ENCODE measurements at places on chromosomes 2 and 18.

DNA sequence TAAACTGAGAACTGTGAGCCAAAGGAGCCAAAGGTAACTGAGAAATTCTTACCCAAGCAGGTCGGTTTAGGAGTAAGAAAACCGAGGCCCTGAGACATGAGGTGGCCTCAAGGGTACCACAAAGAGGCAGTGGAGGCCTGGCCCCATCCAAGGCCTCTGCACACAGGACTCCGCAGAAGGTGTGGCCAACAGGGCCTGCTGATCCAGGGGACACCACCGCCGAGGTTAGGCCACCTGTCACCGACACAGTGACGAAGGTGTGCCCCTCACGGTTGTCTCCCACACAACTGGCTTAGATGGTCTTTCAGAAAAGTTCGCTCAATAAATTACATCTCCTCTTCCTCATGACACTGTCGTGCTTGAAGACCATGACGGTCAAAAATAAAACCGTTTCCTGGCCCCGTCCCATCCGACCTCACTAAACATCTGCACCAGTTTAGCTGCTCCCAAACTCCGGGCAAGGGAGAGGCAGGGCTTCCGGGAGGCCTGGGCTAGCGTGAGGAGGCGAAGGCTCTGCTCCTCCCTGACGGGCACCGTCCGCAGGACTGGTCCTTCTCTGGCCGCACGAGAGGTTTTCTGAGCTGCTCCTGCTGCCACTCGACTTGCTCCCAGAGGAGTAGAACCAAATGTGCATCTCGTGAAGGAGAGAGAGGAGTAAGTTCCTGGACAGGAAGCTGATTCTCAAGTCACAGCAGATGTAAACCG lies 442.0 kb downstream of the EIPR1 start:
- DNase-seq, result no peak

GRCh38 chr2:170930131-170930990 lies 1.3 kb downstream of the GORASP2 start:
- peak; percentile 19 for DNase-seq

- DNase-seq, result no peak
Measured at GRCh38 chr18:35578481-35578880, 3.1 kb upstream of the GALNT1 start.

- peak; percentile 56 for DNase-seq
Measured at GRCh38 chr2:100964681-100965169, 37.4 kb upstream of the RPL31 start.

- no peak for DNase-seq
Measured at GRCh38 chr18:23521271-23521670, 18.0 kb downstream of the RMC1 start.

- DNase-seq, result no peak
Measured at GRCh38 chr18:49566217-49566770, 4.4 kb downstream of the LIPG start.

DNA sequence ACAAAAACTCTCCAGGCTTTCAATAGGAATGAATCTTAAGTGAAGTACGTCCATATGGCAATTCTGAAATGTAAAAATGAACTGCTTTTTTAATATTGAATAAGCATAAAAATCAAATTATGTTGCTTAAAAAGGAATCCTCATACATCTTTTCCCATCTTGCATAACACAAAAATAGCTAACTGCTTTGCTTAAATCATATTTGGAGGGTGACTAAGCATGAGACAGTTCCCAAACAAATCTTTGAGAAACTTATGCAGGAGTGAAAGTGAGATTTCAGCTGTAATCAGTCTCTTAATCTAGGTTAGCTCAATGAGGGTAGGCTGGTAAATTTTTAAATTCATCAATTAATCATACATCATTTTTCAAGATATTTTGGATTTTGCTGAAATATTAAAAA lies 111.5 kb downstream of the MBD5 start:
- peak; percentile 60 for DNase-seq

GRCh38 chr2:89797320-89798038 lies 1106.0 kb downstream of the RPIA start:
- DNase-seq, result no peak

GRCh38 chr18:52682260-52682659 lies 342.3 kb downstream of the DCC start:
- DNase-seq, result peak; percentile 30

DNA sequence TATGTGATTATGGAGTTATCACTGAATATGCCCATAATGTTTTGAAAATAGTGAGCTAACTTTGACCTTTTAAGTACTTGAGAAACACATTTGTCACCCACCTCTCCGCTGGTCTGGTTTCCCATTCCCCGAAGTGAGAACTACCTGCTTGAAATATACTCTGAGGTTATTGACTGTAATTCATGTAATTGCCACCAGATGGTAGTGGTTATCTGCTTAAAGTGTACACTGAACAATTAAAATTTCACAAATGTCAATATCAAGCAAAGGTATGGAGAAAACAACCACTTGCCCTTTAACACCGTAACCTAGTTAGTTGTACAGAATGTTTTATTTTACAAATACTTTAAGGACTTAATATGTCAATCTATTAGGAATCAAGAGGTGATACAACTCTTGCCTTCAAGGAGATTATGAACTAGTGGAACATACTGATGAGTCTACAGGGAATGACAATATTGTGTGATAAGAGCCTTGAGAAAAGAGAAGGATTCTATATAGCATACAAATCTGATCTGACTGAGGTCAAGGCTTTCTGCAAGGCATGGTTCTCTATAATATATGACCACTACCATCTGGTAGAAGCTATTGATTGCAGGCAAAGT lies 316.8 kb upstream of the KCNH7 start:
- peak; percentile 29 for DNase-seq

- no peak for DNase-seq
Measured at GRCh38 chr2:17748745-17749144, 4.9 kb downstream of the SMC6 start.

DNA sequence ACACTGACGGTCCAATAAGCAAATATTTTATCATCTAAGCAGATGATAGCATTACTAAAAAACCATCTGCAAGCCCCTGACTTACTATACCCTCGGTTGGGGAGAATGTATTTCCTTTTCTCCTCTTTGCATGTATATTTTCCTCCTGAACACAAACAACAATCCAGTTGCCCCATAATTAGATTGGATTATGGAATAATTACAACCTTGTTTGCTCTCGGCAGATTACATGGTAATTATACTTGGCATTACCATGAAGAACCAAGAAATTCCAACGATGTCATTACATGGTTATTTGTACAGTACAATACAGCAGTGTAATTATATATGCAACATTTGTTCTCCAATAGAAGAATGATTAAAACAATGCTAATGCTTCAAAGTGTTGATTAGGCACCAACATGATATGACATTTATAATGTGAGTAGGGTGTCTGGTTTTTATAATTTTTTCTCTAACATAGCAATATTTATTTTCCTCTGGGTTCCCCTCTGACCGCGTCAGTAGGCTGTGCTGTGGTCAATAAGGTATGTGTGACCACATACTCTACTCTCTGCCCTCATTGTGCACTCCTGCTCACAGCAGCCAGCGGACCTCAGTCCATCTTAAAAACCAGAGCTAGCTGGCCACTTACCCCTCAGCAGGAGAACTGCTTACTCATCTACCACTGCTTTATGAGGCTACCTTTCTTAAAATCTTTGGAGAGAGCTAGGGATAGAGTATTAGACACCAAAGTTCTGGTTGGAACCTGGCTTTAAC lies 176.1 kb downstream of the INSIG2 start:
- DNase-seq, result no peak

DNA sequence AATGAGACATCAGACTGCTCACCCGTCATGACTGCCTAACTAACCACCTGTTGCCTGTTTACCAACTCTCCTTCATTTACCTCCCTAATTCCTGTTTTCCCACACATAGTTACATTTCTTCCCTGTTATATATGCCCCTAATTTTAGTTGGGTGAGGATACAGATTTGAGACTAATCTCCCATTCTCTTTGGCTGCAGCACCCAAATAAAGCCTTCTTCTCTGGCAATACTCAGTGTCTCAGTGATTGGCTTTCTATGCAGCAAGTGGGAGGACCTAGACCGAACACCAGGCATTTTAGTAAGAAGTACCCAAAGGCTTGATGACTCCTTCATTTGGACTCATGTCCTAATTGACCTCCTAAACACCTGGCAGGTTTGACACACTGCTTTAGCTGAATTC lies 147.2 kb downstream of the TRIB2 start:
- no peak for DNase-seq

DNA sequence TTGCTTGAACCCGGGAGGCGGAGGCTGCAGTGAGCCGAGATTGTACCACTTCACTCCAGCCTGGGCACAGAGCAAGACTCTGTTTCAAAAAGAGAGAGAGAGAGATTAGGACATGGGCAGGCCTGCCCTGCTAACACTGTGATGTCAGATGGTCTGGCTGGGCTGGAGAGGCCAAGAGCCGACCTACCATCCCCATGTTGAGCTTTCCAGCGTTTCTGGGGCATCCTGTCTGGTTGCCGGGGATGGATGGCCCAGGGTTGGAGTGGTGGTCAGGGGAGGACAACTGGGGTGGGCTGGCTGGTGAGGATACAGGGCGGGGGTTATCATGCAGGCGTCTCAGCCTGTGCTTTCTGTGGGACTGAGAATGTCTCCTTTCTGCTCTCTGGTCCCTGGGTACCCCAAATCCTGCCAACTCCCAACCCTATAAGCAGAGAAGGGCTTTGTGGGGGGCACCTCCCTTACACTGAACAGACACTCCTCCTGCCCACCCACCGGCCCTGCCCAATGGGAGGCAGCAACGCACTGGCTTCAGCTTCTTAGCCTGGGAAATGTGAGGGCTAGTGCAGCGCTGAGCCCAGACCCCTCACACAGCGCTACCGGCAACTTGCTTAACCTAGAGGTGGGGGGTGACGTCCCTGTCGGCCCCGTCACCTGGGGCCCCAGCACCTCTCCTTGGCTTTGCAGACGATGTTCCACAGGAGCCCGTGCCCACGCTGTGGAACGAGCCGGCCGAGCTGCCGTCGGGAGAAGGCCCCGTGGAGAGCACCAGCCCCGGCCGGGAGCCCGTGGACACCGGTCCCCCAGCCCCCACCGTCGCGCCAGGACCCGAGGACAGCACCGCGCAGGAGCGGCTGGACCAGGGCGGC lies 5.4 kb downstream of the SNORC start:
- no peak for DNase-seq

DNA sequence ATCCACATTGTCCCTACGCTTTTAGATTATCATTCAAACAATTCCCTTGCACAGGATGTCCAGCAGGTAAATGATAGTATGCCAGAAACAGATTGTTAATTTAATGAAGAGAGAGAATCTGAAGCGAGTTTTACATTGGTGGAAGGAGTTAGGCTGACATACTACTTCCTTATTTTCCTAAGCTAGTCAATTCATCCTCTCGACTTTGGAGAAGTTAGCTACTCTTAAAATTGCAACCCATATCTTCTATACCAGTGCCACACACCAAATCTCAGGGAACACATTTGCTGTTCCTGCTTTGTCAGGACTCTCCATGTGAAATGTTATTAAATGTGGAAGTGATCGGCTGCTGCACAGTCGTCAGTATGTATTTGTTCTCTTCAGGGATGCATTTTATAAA lies 249.2 kb downstream of the NAPG start:
- no peak for DNase-seq

DNA sequence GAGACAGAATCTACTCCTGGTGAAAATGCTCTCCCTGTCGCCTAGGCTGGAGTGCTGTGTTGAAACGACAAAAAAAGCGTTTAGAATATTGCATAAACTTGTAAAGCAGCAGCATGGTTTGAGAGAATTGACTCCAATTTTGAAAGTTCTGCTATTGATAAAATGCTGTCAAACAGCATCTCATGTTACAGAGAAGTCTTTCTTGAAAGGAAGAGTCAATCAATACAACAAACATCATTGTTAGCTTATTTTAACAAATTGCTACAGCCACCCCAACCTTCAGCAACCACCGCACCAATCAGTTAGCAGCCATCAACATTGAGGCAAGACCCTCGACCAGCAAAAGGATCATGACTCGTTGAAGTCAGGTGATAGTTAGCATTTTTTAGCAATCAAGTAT lies 6.9 kb downstream of the C2orf76 start:
- DNase-seq, result no peak

DNA sequence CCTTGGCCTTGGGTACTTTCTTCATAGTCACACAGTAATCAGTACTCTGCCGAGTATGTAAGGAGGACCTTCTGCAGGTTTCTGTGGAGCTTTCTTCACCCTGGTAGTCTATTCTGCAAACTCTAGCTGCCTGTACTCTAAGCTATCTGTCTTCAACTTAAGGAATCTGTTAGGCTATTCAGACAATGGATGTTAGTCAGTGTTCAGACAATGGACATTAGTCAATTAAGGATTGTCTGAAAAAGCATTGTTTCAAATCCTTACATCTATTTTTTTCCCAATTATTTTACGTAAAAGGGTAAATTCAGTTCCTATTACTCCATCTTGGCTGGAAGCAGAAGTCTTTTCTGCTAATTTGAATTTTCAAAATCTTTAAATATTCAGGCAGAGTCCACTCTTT lies 75.7 kb downstream of the WDR7 start:
- no peak for DNase-seq

DNA sequence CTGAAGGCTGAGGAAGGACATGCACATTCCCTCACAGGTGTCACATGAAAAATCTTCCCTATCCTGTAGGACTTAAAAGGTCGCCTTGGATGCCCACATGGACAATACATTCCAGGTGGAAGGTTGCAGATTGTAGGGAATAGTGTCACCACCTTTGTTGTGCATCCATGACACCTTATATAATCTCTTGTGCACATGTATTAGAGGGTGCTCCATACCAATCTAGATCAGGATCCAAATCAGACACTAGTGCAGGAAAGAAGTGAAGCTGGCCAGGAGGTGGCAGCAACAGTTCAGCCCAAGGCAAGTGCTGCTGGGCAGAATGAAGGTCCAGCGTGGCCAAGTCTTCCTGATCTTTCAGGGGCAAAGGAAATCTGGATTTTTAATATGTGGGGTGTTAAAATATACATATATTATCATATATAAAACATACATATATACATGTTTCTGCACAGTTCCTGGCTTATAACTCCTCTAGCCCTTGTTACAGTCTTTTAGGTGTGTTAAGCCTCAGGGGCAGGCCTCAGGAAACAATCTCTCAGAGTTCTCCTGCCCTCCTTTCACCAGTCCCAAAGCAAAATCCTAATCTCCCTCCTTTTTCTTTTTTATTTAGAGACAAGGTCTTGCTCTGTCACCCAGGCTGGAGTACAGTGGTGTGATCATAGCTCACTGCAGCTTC lies 16.6 kb downstream of the NIF3L1 start:
- DNase-seq, result peak; percentile 52

Data from fibroblast of skin of right quadriceps (primary cell).